ENCODE measurements at places on chromosomes 3 and 15.
A peak's percentile ranks its signal among the peaks of the same experiment; 100 is the strongest.

DNA sequence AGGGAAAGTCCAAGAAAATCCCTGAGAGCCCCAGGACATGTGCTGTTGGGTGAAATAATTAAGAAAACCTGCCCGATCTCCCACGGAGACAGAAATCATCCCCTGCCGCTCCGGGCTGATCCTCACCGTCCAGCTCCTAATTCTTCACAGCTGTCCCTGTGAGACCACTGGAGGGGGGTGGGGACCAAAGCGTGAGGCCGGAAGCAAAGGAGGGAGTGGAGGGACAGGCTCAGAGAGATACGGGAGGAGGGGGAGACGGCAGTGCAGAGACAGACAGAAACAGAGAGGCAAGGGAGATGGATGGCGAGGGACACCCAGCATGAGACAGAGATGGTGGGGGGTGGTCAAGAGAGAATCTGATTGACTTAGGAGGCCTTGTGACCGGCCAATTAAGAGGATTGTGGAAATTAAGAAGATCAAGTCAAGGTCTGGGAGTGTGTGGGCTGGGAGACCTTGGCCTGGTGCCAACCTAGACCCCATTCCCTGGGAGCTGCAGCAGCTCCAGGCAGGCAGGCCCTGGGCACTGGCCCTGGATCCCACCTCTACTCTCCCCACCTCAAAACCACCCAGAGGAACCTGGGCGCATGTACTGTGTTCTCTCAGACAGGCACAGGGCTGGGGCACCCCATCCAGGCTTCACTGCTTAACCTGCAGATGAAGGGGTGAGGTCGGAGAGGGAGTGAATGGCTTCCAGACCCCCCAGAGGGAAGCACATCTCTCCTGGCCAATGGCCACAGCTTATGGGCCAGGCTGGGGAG lies 113.2 kb upstream of the ALDH1A3 start:
- no peak for DNase-seq

DNA sequence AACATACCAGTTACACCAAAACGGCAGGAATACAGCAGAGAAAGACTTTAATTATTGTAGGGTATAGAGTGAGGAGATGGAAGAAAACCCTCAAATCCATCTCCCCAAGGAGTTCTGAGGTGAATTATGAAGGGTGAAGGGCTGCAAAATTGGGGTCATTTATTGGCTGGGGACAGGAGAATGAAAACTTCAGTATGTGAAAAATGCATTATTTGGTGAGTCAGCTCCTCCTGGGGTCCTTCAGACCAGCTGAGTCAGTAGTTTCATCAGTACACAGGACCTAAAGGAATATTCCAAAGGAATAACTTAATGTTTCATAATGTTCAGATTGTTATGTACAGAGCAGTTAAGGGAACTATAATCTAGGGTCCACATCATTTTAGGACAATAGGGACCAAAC lies 566.0 kb downstream of the GBE1 start:
- DNase-seq, result no peak

DNA sequence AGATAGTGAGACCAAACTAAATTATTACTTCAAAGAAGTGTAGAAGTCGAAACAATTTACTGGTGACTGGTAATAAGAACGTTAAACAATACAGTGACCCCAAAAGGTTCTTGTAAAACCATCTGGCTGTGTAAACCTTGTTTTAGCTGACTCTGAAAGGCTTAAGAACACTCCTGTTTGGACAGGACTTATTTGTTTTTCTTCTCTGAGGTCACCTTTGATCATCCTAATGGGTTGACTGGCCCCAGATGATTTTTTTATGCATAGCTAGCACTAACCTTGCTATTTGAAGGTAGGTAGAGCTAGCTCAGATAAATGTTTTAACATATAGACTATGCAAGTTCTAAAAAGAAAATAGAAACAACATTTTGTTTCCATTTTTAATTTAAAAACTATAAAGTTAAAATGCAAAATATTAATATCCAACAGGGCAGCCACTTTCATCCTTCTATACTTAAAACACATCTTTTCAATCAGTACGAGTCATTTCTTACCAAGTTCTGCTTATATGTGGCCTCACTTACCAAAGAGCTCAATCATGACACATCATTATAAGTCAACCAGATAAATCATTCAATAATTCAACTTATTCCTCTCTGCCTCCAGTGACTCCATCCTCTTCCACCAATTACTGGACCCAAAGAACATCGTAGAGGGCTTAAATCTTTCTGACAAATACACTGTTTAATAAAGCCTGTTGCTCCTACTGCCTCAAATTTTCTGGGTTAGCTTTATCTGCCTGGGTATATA lies 158.8 kb downstream of the SSR3 start:
- DNase-seq, result no peak

- DNase-seq, result no peak
Observed at GRCh38 chr3:59998058-59998457, 948.2 kb upstream of the CFAP20DC start.

GRCh38 chr3:17755836-17756235 lies 13.4 kb upstream of the TBC1D5 start:
- no peak for DNase-seq

GRCh38 chr15:62521396-62521795 lies 356.3 kb upstream of the C2CD4B start:
- no peak for DNase-seq

GRCh38 chr3:156579427-156579851 lies 24.5 kb upstream of the SSR3 start:
- DNase-seq, result peak; percentile 10

DNA sequence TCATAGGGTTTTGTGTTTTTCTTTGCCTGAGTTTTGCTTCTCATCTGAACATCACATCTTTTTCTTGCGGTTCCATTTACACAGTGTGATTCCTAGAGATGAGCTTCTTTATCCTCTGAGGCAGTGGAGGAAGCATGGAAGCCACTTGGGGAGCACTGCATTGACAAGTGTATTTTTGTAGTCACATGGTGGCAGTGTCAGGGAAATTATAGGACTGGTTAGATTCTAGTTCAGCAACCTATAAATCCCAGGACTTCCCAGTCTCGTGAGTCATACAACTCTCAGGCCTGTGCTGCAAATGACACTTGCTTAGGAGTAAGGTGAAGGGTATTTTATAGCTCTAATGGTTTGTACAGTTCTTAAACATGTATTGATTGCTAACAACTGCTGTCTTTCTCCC lies 58.4 kb downstream of the RBM6 start:
- no peak for DNase-seq

GRCh38 chr3:19645093-19645492 lies 288.9 kb downstream of the EFHB start:
- no peak for DNase-seq
